Lower leg skin (tissue), 4 donors: ENCODE measurements at places on chromosomes 4 and X. TPM values are rescaled to one million over a fixed set of nuclear protein-coding genes. Genes with fewer than 3 reads are reported as not detected.
A peak's percentile ranks its signal among the peaks of the same experiment; 100 is the strongest.

- DNase-seq = no peak
Observed at GRCh38 chrX:63961964-63962363, 176.9 kb upstream of the ARHGEF9 start.

DNA sequence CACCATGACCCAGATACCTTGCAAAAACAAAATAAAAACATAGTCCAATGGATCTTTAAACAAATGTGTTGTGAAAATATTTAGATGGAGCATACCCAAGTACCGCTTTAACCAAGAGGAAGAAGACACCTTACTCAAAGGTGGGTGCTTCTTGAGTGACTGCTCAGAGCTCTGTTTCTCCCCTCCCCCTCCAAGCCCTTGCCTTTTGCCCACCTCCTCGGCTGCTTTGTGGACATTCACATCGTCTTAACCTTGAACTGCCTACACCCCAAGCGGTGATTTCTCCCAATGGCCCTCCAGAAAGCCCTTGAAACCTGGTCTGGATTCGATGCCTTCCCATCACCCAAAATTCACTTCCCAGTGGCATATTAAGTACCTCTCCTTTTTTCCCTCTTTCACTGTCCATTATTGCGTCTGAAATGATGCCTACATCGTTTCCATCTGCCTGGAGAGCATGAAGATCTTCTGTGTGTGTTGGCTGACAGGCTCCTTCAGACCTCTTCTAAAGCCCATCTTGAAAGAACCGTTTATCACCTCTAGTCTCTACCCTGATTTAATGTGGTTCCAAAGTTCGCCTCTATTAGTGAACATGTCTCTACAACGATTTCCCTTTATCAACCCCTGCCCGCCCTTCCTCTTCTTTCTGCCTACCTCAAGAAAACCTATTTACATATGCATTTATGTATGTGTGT, 968 bp downstream of the GPRIN3 start:
- no peak for DNase-seq

GRCh38 chrX:143165778-143166177, 140.1 kb downstream of the SPANXN4 start:
- no peak for DNase-seq

- no peak for DNase-seq
Observed at GRCh38 chr4:69800599-69800998, 40.2 kb upstream of the SULT1B1 start.

GRCh38 chr4:83382850-83383249, 48.2 kb upstream of the HPSE start:
- no peak for DNase-seq

GRCh38 chrX:111609206-111609605, 71.8 kb upstream of the ALG13 start:
- no peak for DNase-seq

GRCh38 chr4:174316954-174317353, 33.2 kb downstream of the CEP44 start:
- no peak for DNase-seq

DNA sequence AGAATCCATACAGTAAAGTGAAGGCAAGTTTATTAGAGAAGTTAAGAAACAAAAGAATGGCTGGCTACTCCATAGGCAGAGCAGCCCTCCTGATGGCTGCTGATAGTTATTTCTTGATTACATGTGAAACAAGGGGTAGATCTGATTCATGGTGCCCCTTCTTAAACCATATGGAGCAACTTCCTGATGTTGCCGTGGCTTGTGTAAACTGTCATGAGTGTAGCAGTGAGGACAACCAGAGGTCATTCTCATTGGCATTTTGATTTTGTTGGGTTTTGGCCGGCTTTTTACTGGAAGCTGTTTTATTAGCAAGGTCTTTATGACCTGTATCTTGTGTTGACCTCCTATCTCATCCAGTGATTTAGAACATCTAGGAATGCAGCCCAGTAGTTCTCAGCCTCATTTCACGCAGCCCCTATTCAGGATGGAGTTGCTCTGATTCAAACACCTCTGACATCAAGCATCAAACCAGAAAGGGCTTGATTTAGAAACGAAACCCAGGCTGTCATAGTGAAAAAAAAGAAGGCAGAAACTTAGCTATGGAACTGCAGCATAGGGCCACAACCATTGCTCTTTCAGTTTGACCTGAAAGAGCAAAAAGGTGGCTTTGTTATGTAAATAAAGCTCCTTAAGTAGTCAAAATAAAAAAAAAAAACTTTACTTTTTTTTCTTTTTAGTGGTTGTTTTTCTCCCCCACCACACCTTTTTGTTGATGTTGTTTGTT, 37.8 kb downstream of the SPCS3 start:
- DNase-seq = no peak

GRCh38 chrX:41558531-41558930, 111.4 kb downstream of the NYX start:
- DNase-seq = no peak

DNA sequence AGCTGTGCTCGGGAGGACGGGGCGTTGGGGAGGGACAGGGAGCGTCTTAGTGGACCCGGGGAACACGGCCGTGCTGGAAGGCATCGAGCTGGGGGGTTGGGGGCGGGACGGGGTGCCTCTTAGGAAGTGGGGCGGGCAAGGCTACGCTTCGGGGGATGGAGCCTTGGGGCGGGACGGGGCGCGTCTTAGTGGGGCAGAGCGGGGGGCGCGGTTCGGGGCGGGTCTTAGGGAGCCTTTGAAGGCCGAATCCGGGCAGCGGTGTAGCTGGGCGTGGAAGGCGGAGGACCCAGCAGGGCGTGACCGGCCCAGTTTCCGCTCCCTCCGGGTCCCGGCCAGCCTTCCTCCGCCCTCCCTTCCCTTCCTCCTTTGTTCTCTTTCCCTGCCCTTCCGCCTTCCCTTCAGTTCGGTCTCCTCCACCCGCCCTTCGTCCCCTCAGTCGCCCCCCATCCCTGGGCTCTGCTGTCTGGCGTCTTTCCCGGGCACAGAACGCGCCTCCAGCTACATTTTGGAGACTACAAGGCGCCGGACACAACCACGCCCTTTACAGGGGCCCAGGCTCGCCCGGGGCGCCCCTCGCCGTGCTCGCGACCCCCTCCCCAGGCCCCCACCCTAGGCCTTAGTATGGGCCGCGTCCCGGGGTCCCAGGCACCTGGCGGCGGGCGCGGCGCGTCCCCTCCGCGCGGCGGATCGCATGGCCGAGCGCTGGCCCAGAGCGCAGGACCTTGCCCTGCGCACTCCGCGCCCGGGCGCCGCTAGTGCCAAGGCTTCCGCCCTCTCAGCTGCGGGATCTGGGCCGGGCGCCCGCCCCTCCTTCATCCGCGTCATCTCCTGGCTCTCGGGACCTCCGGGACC, at the start of gene ARSD:
Gene ARSD (minus strand): TSS at position 757 of the 852 bp plus-strand sequence. CDS start 64 bp downstream, at position 693.
- DNase-seq = peak; percentile 82

DNA sequence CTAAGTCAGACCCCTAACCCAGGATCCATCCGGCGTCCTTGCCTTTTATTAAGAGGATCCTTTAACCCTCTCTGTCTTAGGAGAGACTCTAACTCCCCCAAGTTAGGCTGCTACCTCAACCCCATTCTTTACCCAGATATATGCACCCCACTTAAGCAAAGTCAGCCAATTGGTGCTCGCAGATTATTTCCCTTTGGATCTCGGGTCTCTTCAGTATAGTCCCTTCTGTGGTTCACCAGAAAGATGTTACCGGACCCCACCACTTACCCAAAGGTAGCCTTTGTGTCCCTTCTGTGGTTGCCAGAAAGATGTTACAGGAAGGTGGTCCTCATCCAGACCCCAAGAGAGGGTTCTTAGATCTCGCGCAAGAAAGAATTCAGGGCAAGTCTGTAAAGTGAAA, 212.9 kb upstream of the GRID2 start:
- DNase-seq = no peak

GRCh38 chr4:33658971-33659370, 2585.3 kb downstream of the ARAP2 start:
- no peak for DNase-seq

DNA sequence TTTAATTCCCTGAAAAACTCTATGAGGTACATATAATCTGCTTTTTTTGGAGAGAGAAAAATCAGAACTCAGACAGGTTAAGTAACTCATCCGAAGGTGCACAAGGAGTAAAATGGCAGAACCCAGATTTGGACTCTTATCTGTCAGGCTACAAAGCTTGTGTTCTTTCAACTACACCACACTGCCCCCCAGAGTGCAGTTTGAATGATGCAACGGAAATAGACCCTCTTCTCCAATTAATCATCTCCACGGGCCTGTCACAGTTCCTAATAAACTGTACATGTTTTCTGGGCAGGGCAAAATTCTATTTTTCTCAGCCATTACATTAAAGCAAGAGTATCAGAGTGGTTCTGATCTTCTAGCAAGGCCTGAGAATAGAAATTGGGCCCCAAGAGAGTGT, 35.3 kb upstream of the DCX start:
- DNase-seq = no peak

DNA sequence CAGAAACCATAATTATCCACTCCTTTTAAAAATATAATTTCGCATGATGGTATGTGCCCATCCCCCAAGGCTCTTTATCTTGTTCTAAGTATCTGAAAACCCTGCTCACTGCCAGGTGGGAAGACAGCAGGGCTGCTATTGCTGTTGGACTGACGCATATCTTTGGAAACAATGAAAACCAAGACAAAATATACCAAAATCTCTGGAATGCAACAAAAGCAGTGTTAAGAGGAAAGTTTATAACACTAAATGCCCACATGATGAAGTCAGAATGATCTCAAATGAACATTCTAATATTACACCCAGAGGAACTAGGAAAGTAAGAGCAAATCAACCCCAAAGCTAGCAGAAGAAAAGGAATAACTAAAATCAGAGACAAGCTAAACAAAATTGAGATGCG, 162.0 kb downstream of the FAM47B start:
- DNase-seq = no peak

- no peak for DNase-seq
Observed at GRCh38 chr4:128917781-128918180, 108.3 kb downstream of the JADE1 start.

DNA sequence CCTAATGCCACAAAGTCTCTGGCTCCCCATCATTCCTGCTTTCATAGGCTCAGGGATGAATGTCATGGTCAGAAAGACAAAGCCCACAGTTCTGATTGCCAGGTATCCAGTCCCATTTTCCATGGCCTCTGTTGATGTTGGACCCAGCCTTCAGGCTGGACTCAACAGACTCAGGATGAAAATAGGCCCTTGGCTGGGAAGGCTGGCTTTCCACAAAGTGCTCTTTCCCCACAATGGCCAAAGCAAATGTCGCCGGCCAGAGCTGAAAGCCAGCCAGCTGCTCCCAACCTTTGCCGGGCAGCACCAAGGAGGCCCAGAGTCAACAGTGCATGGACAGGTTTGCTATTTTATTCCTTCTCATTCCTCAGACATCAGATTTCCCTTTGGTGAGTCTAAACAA, 430.1 kb upstream of the FGF16 start:
- no peak for DNase-seq

GRCh38 chr4:81096566-81096965, 66.1 kb downstream of the BMP3 start:
- DNase-seq = no peak

RRAGB gene
- total RNA-seq = 11.6 TPM

BCOR gene
- total RNA-seq = 37.5 TPM

MORF4L2 gene
- 198 TPM for total RNA-seq

PLXNB3 gene
- 12.8 TPM for total RNA-seq

TRIM75 gene
- total RNA-seq = not detected

CT45A1 gene
- total RNA-seq = not detected
